ENCODE measurements at places on chromosomes 12 and 14.

GRCh38 chr12:58225203-58225877, 284.0 kb downstream of the ATP23 start:
- no peak for DNase-seq

GRCh38 chr14:40365305-40365704, 933.1 kb upstream of the FBXO33 start:
- DNase-seq: no peak

- no peak for DNase-seq
These were observed 102.1 kb downstream of the DYRK2 start for GRCh38 chr12:67750513-67751183.

DNA sequence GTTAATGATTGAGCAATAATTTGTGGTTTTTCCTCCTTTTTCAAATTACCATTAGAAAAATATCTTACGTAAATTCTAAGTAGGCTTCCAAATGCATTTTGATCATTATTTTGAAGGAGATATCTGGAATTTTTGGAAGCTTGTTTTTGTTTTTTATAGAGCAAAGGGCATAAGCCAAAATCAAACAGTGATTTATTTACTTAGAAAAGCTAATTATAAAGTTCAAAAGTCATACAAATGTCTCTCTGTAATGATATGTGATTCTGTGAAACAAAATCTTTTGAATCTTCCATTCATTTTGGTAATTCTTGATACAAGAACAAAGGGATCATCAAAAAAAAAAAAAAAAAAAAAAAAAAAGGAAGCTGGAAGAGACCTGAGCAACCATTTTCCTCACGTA, 416.8 kb downstream of the ETNK1 start:
- no peak for DNase-seq

DNA sequence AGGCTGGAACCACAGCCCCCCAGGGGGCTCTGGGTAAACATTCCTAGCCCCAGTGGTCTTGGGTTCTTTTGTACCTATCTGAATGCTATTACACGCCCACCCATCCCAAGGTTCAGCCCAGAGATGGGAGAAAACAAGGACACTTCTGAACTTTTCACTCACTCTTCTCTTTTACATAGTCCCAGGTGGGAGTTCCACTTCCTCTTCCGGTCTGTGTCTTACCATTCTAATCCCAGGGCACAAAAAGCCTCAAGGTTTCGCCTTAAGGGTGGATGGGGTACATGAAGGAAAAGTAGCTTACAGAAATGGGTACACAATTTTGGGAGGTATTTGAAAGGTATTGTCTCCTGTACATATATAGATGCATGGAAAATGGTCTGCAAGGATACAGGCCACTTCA, 79.0 kb downstream of the TMEM30B start:
- DNase-seq: no peak

DNA sequence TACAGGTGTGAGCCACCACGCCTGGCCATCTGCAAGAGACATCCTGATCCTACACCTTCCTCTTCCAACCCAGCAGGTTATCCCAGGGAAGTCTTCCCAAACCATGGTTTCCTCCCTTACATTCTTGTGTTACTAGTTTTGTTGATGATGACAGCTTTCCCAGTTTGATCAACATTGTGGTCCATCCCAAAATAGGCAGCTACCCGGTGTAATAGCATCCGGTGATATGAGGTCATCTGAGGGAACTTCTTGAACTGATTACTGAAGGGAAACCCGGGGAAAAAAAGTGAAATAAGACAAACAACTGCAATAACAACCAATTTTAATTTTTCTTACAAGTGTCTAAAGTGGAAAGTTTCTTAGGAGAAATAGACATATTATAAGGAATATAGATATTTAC, 45.3 kb upstream of the STAC3 start:
- no peak for DNase-seq

GRCh38 chr12:54039417-54040147, 6.7 kb downstream of the HOXC5 start:
- no peak for DNase-seq

- no peak for DNase-seq
These were observed 25.5 kb upstream of the KIF26A start for GRCh38 chr14:104112609-104113571.

DNA sequence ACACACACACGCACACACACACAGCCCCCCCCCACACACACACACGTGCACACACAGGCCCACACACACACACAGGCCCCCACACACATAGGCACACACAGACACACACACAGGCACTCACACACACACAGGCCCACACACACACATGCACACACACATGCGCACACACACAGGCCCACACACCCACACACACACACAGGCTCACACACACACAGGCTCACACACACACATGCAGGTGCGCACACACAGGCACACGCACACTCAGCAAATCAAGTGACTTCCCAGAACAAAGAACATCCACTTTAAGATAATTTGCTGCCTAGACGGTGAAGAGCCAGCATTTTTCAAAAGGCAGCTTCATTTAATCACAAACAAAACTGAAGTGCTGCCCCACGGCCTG, 78.5 kb upstream of the FBRSL1 start:
- no peak for DNase-seq

- no peak for DNase-seq
These were observed 372.2 kb downstream of the RAD51B start for GRCh38 chr14:68191567-68192321.

DNA sequence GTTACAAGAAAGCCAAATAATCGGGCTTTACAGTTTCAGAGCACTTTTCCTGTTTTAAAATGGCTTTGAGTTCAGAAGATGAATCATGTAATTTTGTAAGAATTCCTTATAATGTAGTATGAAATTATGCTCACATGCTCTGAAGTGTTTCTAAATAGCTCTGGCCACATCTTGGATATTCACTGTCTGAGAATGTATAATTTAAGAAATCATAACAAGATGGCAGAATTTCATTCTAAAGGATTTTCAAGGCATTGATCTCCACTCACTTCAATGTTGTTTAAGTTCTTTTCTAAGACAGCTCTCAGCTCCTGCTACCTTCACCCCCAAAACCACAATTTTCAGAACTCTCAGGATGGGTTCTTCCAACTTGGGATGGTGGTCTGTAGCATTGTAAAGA, 180.1 kb downstream of the DACT1 start:
- no peak for DNase-seq

GRCh38 chr12:70031046-70031445, 206.0 kb downstream of the MYRFL start:
- no peak for DNase-seq

DNA sequence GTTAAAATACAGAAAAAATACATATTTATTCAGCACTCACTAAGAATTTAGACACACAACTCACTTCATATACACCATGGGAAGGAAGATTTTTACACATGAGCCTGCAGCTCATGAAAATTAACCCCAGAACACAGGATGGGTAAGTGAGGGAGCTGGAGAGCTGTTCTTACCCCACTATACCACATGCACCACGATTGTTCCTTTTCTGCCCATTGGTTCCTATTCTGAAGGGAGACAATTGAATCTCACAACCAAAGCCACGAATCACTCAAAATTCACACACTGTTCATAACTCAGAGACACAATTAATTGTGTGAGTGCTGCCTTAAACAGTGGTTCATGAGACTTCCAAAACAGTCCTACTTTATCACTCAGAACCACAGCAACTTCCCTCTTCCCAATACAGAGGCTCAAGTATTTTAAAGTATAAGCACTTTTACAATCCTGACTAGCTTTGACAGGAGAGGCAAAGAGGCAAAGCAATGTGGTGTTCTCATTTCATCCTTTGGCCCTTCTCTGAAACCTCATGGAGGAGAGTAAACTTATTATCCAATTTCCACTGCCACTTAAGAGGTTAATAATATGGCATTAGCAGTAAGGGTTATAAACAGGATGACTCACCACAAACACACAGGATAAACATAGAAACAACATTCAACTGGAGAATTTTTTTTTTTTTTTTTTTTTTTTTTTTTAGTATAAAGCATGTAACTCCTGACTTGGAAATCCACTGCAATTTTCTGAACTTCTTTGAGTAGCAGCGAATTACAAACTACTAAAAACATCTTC, 59.5 kb downstream of the ITPR2 start:
- DNase-seq: no peak

DNA sequence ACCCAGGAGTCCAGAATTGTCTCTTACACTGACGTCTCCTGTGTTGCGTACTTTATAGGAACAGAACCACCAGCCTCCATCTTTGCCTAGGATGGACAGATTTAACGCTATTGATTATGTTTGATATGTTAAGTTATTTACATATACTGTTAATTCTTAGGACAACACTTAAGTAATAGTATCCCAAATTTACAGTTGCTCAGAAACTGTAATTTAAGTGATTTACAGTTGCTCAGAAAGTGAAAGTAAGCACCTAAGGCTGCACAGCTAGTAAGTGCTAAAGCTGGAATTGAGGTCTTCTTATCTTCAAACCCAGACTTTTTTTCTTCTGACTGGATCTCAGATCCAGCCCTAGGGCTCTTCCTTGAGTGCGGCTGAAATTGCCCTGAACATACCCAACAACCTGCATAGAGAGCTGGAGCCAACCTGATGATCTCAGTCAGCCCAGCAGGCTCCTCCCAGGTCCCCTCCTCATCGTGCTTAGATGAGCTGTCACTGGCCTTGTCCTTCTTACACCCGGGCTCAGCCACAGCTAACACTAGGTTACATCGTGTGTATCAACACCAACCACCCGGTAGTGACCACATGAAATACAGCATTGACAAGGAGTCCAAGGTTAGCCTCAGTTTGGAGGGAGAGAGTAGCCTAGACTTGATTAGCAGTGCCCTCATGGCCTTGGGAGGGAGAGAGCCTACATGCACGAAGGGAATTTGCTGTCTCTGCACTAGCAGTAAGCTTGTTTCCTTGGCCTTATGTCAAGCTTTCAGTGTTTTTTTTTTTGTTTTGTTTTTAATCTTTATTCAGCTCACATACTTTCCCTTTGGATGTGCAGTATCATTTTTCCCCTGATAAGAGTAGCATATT, 111.1 kb upstream of the ARHGAP5 start:
- DNase-seq: no peak

All from naive B cell (primary cell).